ENCODE measurements at places on chromosomes 6 and 20. TPM values are rescaled to one million over a fixed set of nuclear protein-coding genes. Genes with fewer than 3 reads are reported as not detected.

Gene DDO
- total RNA-seq = not detected

Gene CPXM1
- 84.0 TPM for total RNA-seq

Gene APOBEC2
- total RNA-seq = not detected

- no peaks in the 10 kb centered on the region for H3K27me3 ChIP-seq
- no peak for DNase-seq
- H3K27ac ChIP-seq = peak overlapping the region; percentile 67
- no peak overlapping the region for H3K4me3 ChIP-seq
Measured at GRCh38 chr6:37988127-37988526, 168.6 kb downstream of the ZFAND3 start.

GRCh38 chr6:70874181-70874913, 82.5 kb downstream of the B3GAT2 start:
- peaks cover 16% of the 10 kb centered on the region for H3K27me3 ChIP-seq
- no peaks in the 10 kb centered on the region for H3K4me1 ChIP-seq
- no peak overlapping the region for H3K27ac ChIP-seq
- H3K4me3 ChIP-seq = no peak overlapping the region
- peaks cover 6% of the 10 kb centered on the region for H3K36me3 ChIP-seq
- DNase-seq = no peak

Gene ULBP2
- 2.1 TPM for total RNA-seq

GRCh38 chr6:117613920-117614560, 11.7 kb upstream of the GOPC start:
- DNase-seq = no peak
- peaks cover 24% of the 10 kb centered on the region for H3K4me1 ChIP-seq
- H3K27ac ChIP-seq = no peak overlapping the region
- H3K36me3 ChIP-seq = no peaks in the 10 kb centered on the region
- no peak overlapping the region for H3K4me3 ChIP-seq

Gene ZNF831
- not detected for total RNA-seq

- peaks cover 11% of the 10 kb centered on the region for H3K4me1 ChIP-seq
- peaks cover 4% of the 10 kb centered on the region for H3K27me3 ChIP-seq
Measured at GRCh38 chr20:36885356-36885755, 9.4 kb downstream of the TLDC2 start.

Gene VNN1
- total RNA-seq = not detected

DNA sequence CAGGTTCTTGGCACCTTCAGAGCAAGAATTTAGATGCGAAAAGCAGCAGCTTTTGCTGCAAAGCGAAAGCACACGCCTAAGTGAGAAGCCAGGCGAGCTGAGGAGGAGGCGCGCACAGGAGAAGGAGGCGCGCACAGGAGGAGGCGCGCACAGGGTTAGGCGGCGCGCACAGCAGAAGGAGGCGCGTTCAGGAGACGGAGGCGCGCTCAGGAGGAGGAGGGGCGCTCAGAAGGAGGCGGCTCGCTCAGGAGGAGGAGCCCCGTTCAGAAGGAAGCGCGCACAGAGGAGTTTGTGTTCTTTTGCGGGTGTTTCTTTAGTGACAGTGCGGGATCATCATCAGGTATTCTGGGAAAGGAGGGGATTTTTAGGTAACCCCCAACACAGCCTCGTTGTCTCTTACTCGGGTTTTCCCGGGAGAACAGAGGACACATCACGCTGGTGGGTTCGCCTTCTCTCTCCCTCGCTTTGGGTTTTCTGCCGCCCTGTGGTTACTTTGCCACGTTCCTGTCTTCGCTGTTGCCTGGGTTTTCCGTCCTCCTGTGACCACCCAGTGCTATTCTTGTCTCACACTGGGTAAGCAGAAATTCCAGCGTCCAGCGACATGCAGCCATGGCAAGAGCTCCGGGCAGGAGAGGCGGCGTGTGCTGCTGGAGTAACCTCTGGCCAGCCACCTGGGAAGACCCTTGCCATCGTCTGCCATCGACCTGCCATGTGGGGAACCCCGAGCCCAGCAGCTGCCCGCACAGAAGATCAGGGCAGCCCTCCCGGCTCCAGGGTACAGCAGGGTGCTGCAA, 47.0 kb downstream of the WDR27 start:
- H3K36me3 ChIP-seq = peaks cover 11% of the 10 kb centered on the region
- DNase-seq = peak; percentile 85
- H3K4me3 ChIP-seq = peak overlapping the region; percentile 79

DNA sequence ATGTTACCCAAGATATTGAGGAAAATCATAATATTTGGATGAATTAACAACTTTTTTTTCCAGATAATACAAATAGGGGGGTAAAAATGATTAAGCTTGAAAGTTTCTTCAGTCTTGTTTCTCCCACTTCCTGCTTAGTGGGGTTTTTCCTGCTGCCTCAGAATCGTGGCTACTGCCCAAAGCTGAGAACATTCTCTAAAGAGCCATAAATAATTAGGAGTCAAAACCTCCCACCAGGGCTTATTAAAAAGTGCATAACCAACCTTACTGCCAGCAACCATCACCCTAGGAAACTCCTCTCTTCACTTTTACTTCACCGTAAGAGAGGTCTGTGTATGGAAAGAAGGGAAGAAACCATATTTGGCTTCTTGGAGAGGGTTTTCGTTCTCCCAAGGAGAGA, 9.0 kb upstream of the LCA5 start:
- no peak for DNase-seq
- H3K4me3 ChIP-seq = no peak overlapping the region
- peaks cover 18% of the 10 kb centered on the region for H3K4me1 ChIP-seq
- H3K36me3 ChIP-seq = peaks cover 9% of the 10 kb centered on the region

DNA sequence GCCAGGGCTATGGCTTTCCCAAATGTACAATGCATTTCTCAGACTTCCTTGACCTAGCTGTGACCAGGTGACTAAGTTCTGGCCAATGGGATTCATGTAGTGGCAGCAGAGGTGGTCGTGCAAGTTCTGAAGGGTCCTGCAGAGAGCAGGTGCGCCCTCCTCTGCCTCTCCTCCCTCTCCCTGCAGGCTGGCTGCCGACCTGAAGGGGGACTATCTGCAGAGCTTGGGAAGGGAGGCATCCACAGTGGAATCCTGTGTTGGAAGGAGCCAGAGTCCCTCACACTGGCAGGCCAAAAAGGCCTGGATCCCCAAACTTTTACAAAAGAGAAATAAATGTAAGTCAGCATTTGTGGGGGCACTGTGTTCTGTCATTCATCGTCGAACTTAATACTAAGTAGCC, 66.6 kb downstream of the CDH26 start:
- DNase-seq = peak; percentile 48
- H3K27me3 ChIP-seq = peaks cover 8% of the 10 kb centered on the region
- no peaks in the 10 kb centered on the region for H3K4me1 ChIP-seq
- H3K36me3 ChIP-seq = no peaks in the 10 kb centered on the region
- no peak overlapping the region for H3K4me3 ChIP-seq

GRCh38 chr6:44024574-44025219, 102.6 kb downstream of the MRPL14 start:
- peaks cover 9% of the 10 kb centered on the region for H3K27me3 ChIP-seq
- H3K27ac ChIP-seq = no peak overlapping the region
- H3K36me3 ChIP-seq = no peaks in the 10 kb centered on the region
- peaks cover 35% of the 10 kb centered on the region for H3K4me1 ChIP-seq

Gene PROCR
- total RNA-seq = 3.2 TPM

DNA sequence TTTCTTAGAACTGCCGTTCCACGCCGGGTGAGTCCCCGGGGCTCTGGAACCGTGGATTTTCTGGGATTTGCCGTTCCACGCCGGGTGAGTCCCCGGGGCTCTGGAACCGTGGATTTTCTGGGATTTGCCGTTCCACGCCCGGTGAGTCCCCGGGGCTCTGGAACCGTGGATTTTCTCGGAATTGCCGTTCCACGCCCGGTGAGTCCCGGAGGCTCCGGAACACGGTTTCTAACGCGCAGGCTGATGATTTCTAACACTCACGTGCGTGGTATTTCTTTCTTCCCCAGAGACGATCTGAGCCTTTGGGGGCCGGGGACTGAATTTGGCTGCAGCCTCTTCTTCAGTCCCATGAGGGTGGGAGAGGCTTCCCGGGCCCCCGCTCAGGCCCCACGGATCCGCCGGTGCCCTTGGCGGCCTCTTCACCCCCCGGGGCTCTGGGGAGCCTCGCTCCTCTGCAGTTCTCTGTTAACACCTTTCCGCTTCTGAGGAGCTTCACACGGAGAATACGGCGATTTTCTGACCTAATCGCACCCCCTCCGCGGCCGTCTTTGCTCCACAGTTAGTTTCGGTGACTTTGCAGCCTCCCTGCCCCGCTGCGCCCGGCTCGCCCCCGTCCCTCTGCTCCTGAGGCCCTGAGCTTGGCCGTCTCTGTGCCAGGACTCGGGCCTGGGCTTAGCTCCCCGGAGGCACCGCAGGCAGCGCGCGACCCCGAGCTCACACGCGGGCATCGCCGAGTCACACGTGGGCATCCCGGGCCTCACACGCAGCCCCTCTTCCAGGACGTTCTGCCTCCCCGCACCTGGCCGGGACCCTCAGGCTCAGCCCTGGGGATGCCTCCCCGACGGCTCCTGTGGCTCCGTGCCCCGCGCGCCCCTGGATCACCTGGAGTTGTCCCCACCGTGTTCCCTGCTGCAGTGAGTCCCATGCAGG, 7.2 kb upstream of the KIF25 start:
- H3K27me3 ChIP-seq = peaks cover 3% of the 10 kb centered on the region
- H3K4me1 ChIP-seq = no peaks in the 10 kb centered on the region
- no peaks in the 10 kb centered on the region for H3K36me3 ChIP-seq
- no peak overlapping the region for H3K27ac ChIP-seq
- peak; percentile 86 for DNase-seq

DNA sequence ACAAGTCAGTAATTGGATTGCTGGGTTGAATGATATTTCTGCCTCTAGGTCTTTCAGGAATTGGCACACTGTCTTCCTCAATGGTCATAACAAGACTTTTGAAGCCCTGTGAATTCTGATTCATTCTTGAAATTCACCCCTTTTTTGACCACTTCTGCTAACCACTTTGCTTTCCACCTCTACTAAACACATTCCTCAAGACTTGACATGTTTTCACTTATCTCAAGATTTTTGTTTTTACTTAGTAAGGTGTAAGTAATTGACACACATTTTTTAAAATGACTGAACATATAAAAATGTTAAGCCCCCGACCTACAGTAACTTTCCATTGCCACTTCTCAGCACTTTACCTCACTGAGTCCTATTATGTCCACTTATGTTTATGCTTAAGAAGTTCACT, 239.1 kb downstream of the GRM1 start:
- peaks cover 4% of the 10 kb centered on the region for H3K27me3 ChIP-seq
- DNase-seq = no peak
- H3K4me3 ChIP-seq = no peak overlapping the region
- H3K27ac ChIP-seq = no peak overlapping the region
- H3K36me3 ChIP-seq = no peaks in the 10 kb centered on the region

DNA sequence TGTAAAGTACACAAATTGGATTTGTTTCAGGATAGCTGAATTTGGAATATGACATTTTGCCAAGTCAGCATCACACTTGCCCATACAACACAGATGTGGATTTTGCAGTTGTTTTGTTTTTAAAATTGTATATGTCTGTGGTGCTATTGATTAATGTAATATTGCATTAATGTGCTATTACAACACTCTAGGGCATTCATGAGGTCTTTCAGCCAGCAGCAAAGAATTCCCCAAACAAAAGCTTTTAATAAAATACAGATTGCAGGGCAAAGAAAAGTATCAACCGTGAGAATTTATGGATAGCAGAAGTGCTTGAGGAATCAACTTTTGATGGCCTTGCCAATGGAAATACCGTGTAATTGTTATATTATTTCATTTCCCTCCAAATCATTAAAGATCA, 144.9 kb downstream of the AIG1 start:
- H3K4me1 ChIP-seq = no peaks in the 10 kb centered on the region
- peaks cover 19% of the 10 kb centered on the region for H3K36me3 ChIP-seq
- no peak for DNase-seq
- no peak overlapping the region for H3K27ac ChIP-seq

DNA sequence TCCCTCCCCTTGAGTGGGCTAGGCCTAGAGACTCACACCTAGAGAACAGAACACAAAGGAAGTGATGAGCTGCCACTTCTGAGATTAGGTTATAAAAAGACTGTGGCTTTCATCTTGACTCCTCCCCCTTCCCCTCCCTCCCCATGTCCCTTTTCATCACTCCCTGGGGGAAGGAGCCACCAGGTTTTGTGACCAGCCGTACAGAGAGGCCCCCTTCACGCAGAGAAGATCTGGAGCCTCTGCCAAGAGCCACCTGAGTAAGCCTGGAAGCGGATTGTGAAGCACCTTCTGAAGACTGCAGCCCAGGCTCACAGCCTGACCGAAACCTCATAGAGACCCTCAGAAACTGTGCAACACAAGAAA, 118.4 kb upstream of the NXT1 start:
- peaks cover 11% of the 10 kb centered on the region for H3K4me1 ChIP-seq
- no peak overlapping the region for H3K27ac ChIP-seq
- peaks cover 8% of the 10 kb centered on the region for H3K27me3 ChIP-seq

Gene ANGPT4
- total RNA-seq = not detected

GRCh38 chr20:36439040-36439730, 102.1 kb upstream of the MYL9 start:
- peak; percentile 91 for DNase-seq
- no peaks in the 10 kb centered on the region for H3K4me1 ChIP-seq
- H3K36me3 ChIP-seq = no peaks in the 10 kb centered on the region
- no peak overlapping the region for H3K4me3 ChIP-seq

GRCh38 chr6:142985281-142985680, 40.3 kb upstream of the HIVEP2 start:
- no peak overlapping the region for H3K27ac ChIP-seq
- DNase-seq = no peak
- peaks cover 9% of the 10 kb centered on the region for H3K4me1 ChIP-seq
- no peak overlapping the region for H3K4me3 ChIP-seq

- H3K4me3 ChIP-seq = no peak overlapping the region
- DNase-seq = no peak
- peaks cover 2% of the 10 kb centered on the region for H3K4me1 ChIP-seq
Measured at GRCh38 chr6:134267917-134268361, 50.0 kb downstream of the SGK1 start.

Gene MAP1LC3A
- total RNA-seq = 60.5 TPM
